ENCODE measurements at places on chromosomes 6 and 20.

DNA sequence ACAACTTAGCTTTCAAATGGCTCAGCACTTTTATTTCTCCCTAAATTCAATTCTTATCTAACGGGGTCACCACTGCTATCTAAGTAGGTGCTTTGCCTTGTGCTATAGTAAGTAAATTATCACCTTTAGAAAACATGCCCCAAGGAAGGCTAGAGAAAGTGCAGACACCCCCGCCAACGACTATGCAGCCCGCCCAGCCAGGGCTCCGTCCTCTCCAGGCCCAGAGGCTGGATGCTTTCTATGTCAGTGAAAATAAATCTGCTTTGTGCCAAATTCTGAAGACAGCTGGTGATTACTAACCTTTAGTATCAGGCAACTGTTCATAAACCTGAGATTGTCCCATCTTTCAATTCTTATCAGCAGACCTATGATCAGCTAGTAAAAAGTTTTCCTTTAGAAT is 14.3 kb downstream of the KIAA0319 start:
- no peaks in the 10 kb centered on the region for H3K4me1 ChIP-seq
- H3K4me3 ChIP-seq: no peak overlapping the region
- H3K36me3 ChIP-seq: no peaks in the 10 kb centered on the region
- peaks cover 5% of the 10 kb centered on the region for H3K27me3 ChIP-seq
- DNase-seq: no peak

- H3K27ac ChIP-seq: no peak overlapping the region
- no peaks in the 10 kb centered on the region for H3K27me3 ChIP-seq
- H3K4me3 ChIP-seq: no peak overlapping the region
- no peaks in the 10 kb centered on the region for H3K4me1 ChIP-seq
- no peaks in the 10 kb centered on the region for H3K36me3 ChIP-seq
These were observed 370.9 kb downstream of the COL12A1 start for GRCh38 chr6:74834967-74835366.

DNA sequence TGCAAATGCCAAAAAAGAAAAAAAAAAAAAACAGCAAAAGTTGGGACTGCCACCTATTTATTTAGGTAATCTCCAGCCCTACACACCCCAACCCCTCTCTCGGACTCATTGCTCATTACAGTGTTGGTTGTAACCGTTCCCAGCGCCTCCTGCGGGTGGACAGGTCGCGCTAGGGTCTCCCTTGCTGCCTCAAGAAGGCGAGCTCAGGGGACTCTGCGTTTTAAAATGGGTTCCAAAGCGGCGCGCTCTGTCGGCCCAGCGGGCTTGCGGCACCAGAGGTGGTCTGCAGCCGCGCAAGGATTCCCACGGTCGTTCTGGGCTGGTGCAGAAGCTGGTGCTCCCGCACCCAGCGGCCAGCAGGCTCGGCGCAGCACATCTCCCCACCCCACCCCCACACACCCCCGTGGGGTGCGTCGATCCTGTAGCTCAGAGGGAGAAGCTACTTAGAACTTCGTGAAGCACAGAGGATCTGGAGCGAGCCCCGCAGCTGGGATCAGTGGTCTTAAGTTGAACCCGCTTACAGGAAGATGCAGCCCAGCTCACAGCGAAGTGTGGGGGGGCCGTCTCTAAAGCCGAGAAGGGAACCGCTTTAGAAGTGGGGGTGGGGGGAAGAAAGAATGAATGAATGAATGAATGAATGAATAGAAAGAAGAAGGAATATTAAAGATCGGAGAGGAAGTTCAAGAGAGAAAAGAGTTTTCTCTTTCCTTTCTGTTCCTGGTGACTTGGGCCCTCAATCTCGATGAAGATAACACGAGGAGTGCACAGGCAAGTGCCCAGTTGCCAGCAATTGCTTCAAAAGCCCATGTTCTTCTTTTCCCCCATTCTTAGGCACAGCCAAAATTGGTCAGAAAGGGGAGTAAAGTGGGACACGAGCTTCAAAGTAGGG is 780 bp downstream of the TFAP2A start:
- H3K27ac ChIP-seq: no peak overlapping the region
- peaks cover 40% of the 10 kb centered on the region for H3K4me1 ChIP-seq
- no peak overlapping the region for H3K4me3 ChIP-seq

GRCh38 chr6:130293800-130294199 is 71.0 kb upstream of the SAMD3 start:
- no peaks in the 10 kb centered on the region for H3K36me3 ChIP-seq
- H3K27me3 ChIP-seq: no peaks in the 10 kb centered on the region
- no peak overlapping the region for H3K4me3 ChIP-seq
- no peaks in the 10 kb centered on the region for H3K4me1 ChIP-seq
- DNase-seq: peak; percentile 35

DNA sequence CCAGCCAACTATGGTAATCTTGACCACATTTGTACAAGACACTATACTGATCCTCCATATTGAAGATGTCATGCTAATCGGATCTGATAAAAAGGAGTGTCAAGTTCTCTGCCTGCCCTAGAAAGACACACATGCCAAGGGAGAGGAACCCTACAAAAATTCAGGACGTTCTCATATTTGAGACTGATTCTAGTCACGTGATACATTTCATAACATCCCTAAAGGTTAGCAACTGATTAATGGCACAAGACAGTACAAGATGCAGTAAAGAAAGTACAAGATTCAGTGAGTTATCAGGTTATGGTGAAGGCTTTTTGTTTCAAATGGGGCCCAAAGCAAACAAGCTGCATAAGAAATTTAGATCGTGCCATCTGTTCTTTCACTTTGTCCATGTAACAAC is 190.7 kb upstream of the MOCS1 start:
- no peaks in the 10 kb centered on the region for H3K36me3 ChIP-seq
- no peaks in the 10 kb centered on the region for H3K4me1 ChIP-seq
- no peaks in the 10 kb centered on the region for H3K27me3 ChIP-seq
- no peak for DNase-seq
- H3K4me3 ChIP-seq: no peak overlapping the region
- no peak overlapping the region for H3K27ac ChIP-seq

DNA sequence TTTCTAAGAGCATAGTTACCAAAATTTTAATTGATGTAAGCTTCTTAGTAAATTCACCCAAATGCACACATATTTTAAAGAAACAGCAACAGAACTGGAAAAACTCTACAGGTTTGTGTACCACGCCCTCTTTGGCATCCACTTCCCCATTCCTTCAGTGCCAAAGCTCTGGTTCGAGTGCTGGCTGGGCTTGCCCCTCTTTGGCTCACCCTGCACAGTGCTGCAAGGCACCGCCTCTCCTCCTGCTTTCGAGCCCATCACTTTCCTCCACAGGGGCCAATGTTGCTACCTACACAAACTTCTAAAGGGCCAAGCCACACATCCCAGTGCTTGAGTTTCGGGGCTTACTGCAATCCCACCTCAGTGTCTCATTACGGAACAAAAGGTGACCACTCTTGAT is 9.6 kb downstream of the LRP11 start:
- no peak overlapping the region for H3K4me3 ChIP-seq
- no peaks in the 10 kb centered on the region for H3K36me3 ChIP-seq
- no peak overlapping the region for H3K27ac ChIP-seq

GRCh38 chr6:25998379-25998778 is 35.8 kb downstream of the TRIM38 start:
- no peaks in the 10 kb centered on the region for H3K27me3 ChIP-seq
- DNase-seq: no peak

DNA sequence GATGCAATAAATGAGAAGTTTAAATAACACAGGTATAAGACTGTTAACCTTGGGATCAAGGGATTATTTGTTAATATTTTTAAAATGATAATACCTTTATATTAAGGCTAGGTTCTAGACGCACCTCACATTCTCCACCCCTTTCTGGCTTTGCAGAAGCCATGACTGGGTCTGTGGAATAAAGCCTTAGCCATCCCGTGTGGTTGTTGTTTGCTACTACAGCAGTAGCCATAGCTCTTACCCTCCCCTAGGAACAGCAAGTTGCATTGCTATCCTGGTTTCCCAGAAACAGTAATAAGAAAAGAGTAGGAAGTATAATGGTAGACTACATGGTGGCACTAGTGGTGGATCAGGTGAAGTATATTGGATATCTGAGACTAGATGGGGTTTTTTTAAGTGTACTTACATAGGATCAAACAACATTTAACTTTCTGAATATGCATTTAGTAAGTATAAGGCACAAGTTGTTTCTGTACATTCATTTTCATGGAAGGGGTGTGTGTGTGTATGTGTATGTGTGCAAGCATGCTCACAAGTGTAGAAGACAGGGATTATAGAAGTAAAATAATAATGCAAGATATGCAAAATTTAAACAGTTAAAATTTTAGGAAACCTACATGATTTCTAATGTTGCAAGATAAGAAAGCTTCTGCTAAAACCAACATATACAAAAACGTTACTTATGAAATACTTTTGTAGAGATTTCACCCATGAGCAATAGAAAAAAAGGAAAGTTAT is 384.2 kb downstream of the PRKN start:
- no peaks in the 10 kb centered on the region for H3K27me3 ChIP-seq
- no peak for DNase-seq
- no peak overlapping the region for H3K4me3 ChIP-seq
- no peaks in the 10 kb centered on the region for H3K36me3 ChIP-seq
- H3K27ac ChIP-seq: no peak overlapping the region
- H3K4me1 ChIP-seq: no peaks in the 10 kb centered on the region

DNA sequence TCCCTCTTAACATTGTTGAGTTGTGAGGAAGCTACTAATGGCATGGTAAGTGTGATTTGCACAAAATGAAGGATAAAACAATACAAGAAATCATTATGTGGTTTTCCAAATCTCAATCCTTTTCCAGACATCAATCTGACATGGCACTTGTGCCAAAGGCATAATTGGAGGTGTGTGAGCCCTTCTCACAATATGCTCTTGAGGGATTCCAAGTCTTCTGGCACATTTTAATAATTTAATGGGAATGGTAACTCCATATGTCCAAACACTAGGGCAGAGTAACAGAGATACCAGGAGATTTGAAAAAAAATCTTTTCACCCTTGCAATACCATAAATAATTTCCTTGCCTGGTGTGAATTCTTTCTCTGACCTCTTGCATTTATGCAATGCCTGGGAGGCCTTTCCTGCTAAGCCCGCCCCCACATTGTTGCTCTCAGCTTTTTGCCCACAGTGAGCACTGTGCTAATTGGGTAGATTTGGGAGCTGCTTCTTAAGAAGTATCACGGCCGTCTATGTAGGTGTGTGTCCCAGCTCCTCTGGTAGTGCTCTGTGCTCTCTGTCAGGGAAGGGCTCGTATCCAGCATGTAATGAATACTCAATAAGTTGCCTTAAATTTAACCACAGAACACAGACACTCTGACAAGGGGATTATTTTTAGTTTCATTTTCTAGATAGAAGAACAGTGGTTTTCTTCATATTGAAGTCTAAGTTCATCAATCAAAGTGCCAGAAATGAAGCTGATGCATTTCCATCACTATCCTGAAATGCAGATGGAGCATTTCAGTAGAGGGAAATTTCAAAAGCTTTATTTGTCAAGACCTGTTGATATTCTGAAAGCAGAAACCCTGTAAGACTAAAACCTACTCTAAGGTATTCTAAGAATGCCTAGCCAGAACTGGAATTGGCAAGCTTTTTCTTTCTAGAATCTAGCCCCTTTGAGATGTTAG is 54.4 kb upstream of the CEP85L start:
- no peaks in the 10 kb centered on the region for H3K36me3 ChIP-seq
- no peaks in the 10 kb centered on the region for H3K27me3 ChIP-seq
- no peak for DNase-seq
- H3K4me1 ChIP-seq: peaks cover 67% of the 10 kb centered on the region

- no peaks in the 10 kb centered on the region for H3K36me3 ChIP-seq
- DNase-seq: no peak
- H3K4me1 ChIP-seq: no peaks in the 10 kb centered on the region
- no peak overlapping the region for H3K4me3 ChIP-seq
These were observed 23.0 kb downstream of the CARMIL1 start for GRCh38 chr6:25302151-25302550.

DNA sequence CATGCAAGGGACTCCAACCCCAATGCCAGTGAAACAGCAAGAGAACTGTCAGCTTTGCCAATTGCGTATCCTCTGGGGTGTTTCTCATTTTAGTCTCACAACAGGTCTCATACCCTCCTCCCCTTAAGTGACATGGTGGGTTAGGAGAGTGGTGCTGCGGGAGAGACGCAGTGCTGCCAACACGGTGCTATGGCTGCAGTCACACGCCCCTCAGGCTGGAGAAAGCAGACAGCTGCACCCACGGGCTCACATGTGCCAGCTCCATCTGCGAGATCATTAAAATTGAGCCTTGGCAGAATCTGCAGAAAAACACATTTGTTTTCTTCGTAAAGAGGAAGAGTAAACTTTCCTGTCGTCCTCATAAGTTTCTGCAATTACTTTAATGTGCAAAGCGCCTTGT is 114.7 kb downstream of the ANKRD60 start:
- no peak overlapping the region for H3K27ac ChIP-seq
- H3K4me1 ChIP-seq: no peaks in the 10 kb centered on the region
- no peak for DNase-seq
- H3K36me3 ChIP-seq: no peaks in the 10 kb centered on the region
- no peak overlapping the region for H3K4me3 ChIP-seq
- H3K27me3 ChIP-seq: no peaks in the 10 kb centered on the region

GRCh38 chr6:105330364-105330763 is 72.5 kb downstream of the PREP start:
- no peak for DNase-seq
- no peaks in the 10 kb centered on the region for H3K4me1 ChIP-seq
- no peak overlapping the region for H3K27ac ChIP-seq
- H3K36me3 ChIP-seq: peaks cover 36% of the 10 kb centered on the region

GRCh38 chr20:35523298-35523888 is 6.1 kb downstream of the C20orf173 start:
- peak; percentile 13 for DNase-seq
- H3K36me3 ChIP-seq: no peaks in the 10 kb centered on the region
- H3K4me1 ChIP-seq: no peaks in the 10 kb centered on the region
- H3K27me3 ChIP-seq: no peaks in the 10 kb centered on the region
- no peak overlapping the region for H3K27ac ChIP-seq

- H3K4me1 ChIP-seq: no peaks in the 10 kb centered on the region
- no peaks in the 10 kb centered on the region for H3K36me3 ChIP-seq
- no peak overlapping the region for H3K4me3 ChIP-seq
- H3K27me3 ChIP-seq: peaks cover 24% of the 10 kb centered on the region
- DNase-seq: no peak
- H3K27ac ChIP-seq: no peak overlapping the region
These were observed 23.3 kb downstream of the TMC2 start for GRCh38 chr20:2559651-2560050.

- no peaks in the 10 kb centered on the region for H3K36me3 ChIP-seq
- no peak overlapping the region for H3K4me3 ChIP-seq
- no peaks in the 10 kb centered on the region for H3K27me3 ChIP-seq
- no peak for DNase-seq
These were observed 46.4 kb upstream of the FERMT1 start for GRCh38 chr20:6169251-6169650.

- H3K27me3 ChIP-seq: no peaks in the 10 kb centered on the region
- no peak for DNase-seq
- H3K4me3 ChIP-seq: no peak overlapping the region
- H3K27ac ChIP-seq: no peak overlapping the region
These were observed 215.1 kb upstream of the TBX18 start for GRCh38 chr6:84979541-84979940.

- H3K27me3 ChIP-seq: no peaks in the 10 kb centered on the region
- H3K36me3 ChIP-seq: peaks cover 4% of the 10 kb centered on the region
- H3K27ac ChIP-seq: no peak overlapping the region
- H3K4me3 ChIP-seq: no peak overlapping the region
These were observed 35.9 kb upstream of the LTV1 start for GRCh38 chr6:143807103-143807772.

GRCh38 chr6:12404651-12405050 is 114.5 kb downstream of the EDN1 start:
- H3K4me1 ChIP-seq: no peaks in the 10 kb centered on the region
- no peaks in the 10 kb centered on the region for H3K36me3 ChIP-seq
- no peak overlapping the region for H3K27ac ChIP-seq
- H3K4me3 ChIP-seq: no peak overlapping the region
- DNase-seq: no peak
- no peaks in the 10 kb centered on the region for H3K27me3 ChIP-seq

Measured in CD4-positive, alpha-beta memory T cell (primary cell).